ENCODE measurements at places on chromosomes 13 and 19. TPM values are rescaled to one million over a fixed set of nuclear protein-coding genes. Genes with fewer than 3 reads are reported as not detected.
A peak's percentile ranks its signal among the peaks of the same experiment; 100 is the strongest.

- no peak overlapping the region for H3K4me3 ChIP-seq
- H3K36me3 ChIP-seq = no peaks in the 10 kb centered on the region
- H3K27me3 ChIP-seq = no peaks in the 10 kb centered on the region
- no peaks in the 10 kb centered on the region for H3K4me1 ChIP-seq
These were observed 93.5 kb upstream of the MRI1 start for GRCh38 chr19:13670846-13671245.

DNA sequence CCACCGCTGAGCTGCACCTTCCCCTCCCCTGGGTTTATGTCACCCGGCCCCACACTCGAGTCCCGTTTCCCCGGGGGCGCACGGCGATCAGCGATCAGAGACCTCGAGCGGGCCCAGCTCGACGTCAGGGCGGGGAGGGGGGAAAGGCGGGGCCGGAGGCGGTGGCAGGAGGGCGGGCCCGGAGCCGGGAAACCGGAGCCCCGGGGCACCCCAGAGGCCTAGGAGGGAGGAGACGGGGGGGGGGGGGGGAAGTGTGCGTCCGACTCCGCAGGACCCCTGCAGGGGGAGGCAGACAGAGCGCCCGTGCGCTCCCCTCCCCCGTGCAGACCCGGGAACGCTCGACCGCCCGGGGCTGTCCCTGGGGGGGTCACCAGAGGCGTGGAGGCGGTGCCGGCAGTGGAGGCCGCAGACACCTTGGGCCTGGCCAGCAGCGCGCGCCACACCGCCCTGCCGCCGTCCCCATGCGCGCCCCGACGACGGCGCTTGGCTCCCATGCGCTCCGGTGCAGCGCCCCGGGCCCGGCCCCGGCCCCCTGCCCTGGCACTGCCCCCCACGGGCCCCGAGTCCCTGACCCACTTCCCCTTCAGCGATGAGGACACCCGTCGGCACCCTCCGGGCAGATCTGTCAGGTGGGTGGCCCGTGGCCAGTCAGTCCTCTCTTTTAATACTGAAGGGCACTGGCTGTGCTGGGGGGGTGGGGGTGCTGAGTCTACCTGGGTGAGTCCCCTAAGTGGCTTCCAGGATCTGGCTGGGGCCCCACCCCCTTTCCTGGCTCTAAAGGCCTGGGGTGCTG is 11.8 kb downstream of the PDE4A start:
- H3K27me3 ChIP-seq = no peaks in the 10 kb centered on the region
- peak overlapping the region; percentile 38 for H3K4me3 ChIP-seq
- DNase-seq = peak; percentile 60

- H3K4me3 ChIP-seq = no peak overlapping the region
- H3K36me3 ChIP-seq = no peaks in the 10 kb centered on the region
- DNase-seq = no peak
- H3K27me3 ChIP-seq = no peaks in the 10 kb centered on the region
- no peaks in the 10 kb centered on the region for H3K4me1 ChIP-seq
These were observed 16.4 kb upstream of the ZNF492 start for GRCh38 chr19:22617614-22618320.

GRCh38 chr19:38701455-38702063 is 42.7 kb downstream of the CAPN12 start:
- no peaks in the 10 kb centered on the region for H3K4me1 ChIP-seq
- H3K27me3 ChIP-seq = no peaks in the 10 kb centered on the region
- H3K36me3 ChIP-seq = peaks cover 3% of the 10 kb centered on the region
- H3K27ac ChIP-seq = peak overlapping the region; percentile 47
- no peak for DNase-seq

DNA sequence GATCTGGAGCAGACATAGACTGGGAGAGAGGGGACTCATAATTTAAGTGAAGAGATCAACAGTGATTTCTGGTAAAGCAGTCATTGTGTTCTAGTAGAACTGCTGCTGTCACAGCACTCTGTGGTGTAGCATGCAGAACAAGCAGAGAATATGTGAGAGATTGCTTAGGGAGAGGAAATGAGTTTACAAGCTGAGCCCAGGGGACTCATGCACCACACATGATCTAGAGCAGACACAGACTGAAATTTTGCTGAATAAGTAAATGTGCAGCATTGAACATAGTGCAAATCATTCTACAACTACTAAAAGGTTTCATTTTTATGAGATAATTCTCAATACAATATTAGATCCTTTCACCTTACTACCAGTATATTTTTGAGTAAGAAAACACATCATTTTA is 125.7 kb downstream of the MYO16 start:
- H3K4me1 ChIP-seq = no peaks in the 10 kb centered on the region
- DNase-seq = no peak
- H3K36me3 ChIP-seq = no peaks in the 10 kb centered on the region
- H3K4me3 ChIP-seq = no peak overlapping the region

- H3K27ac ChIP-seq = no peak overlapping the region
- no peak for DNase-seq
- no peaks in the 10 kb centered on the region for H3K27me3 ChIP-seq
- H3K4me1 ChIP-seq = no peaks in the 10 kb centered on the region
- H3K4me3 ChIP-seq = no peak overlapping the region
These were observed 396.9 kb downstream of the KCTD12 start for GRCh38 chr13:76489274-76489673.

The LILRB5 gene
- total RNA-seq = 1.4 TPM

The KLC3 gene
- 3.3 TPM for total RNA-seq

Data from pancreas (tissue), 10 donors.